ENCODE measurements at places on chromosomes 3 and 15.

- no peak overlapping the region for H3K27ac ChIP-seq
- DNase-seq, result no peak
- H3K27me3 ChIP-seq, result no peaks in the 10 kb centered on the region
These were observed 18.3 kb downstream of the UBAP1L start for GRCh38 chr15:65096481-65097385.

DNA sequence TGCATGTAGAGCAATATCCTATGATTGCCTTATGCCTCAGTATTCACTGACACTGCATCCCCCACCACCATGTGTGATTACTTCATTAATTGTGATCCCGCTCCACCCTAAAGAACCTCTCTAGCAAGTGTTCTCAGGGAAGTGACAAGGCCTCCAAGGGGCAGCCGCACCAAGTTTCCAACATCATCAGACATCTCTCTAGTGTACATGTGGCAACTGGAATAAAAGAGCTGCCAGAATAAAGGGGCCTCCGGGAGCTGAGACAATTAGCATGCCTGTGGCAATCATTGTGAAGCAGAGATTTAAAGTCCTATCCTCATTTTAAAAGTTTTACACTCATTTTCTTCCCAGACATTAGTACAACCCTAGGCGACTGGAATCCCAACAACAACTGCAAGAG is 902.1 kb upstream of the SEMA6D start:
- H3K27ac ChIP-seq, result no peak overlapping the region
- DNase-seq, result no peak
- H3K36me3 ChIP-seq, result no peaks in the 10 kb centered on the region
- no peak overlapping the region for H3K4me3 ChIP-seq

GRCh38 chr3:18066899-18067582 is 324.6 kb upstream of the TBC1D5 start:
- peaks cover 5% of the 10 kb centered on the region for H3K4me1 ChIP-seq
- no peaks in the 10 kb centered on the region for H3K27me3 ChIP-seq
- H3K36me3 ChIP-seq, result no peaks in the 10 kb centered on the region
- no peak overlapping the region for H3K27ac ChIP-seq
- DNase-seq, result no peak
- H3K4me3 ChIP-seq, result no peak overlapping the region

GRCh38 chr15:35014241-35014640 is 26.2 kb upstream of the ZNF770 start:
- peaks cover 4% of the 10 kb centered on the region for H3K27me3 ChIP-seq
- H3K4me1 ChIP-seq, result no peaks in the 10 kb centered on the region
- H3K4me3 ChIP-seq, result no peak overlapping the region

- H3K27ac ChIP-seq, result no peak overlapping the region
- no peak for DNase-seq
- no peaks in the 10 kb centered on the region for H3K27me3 ChIP-seq
- H3K4me3 ChIP-seq, result no peak overlapping the region
- peaks cover 10% of the 10 kb centered on the region for H3K4me1 ChIP-seq
These were observed 10.2 kb downstream of the CSPG4 start for GRCh38 chr15:75702436-75702835.

- no peak for DNase-seq
- H3K27me3 ChIP-seq, result peaks cover 15% of the 10 kb centered on the region
- no peak overlapping the region for H3K27ac ChIP-seq
- H3K4me1 ChIP-seq, result peaks cover 13% of the 10 kb centered on the region
These were observed 57.2 kb downstream of the EPHB3 start for GRCh38 chr3:184618811-184619210.

- H3K27me3 ChIP-seq, result peaks cover 42% of the 10 kb centered on the region
- no peaks in the 10 kb centered on the region for H3K36me3 ChIP-seq
- no peak overlapping the region for H3K4me3 ChIP-seq
- no peak overlapping the region for H3K27ac ChIP-seq
These were observed 1.5 kb downstream of the CHRNA3 start for GRCh38 chr15:78619022-78619950.

DNA sequence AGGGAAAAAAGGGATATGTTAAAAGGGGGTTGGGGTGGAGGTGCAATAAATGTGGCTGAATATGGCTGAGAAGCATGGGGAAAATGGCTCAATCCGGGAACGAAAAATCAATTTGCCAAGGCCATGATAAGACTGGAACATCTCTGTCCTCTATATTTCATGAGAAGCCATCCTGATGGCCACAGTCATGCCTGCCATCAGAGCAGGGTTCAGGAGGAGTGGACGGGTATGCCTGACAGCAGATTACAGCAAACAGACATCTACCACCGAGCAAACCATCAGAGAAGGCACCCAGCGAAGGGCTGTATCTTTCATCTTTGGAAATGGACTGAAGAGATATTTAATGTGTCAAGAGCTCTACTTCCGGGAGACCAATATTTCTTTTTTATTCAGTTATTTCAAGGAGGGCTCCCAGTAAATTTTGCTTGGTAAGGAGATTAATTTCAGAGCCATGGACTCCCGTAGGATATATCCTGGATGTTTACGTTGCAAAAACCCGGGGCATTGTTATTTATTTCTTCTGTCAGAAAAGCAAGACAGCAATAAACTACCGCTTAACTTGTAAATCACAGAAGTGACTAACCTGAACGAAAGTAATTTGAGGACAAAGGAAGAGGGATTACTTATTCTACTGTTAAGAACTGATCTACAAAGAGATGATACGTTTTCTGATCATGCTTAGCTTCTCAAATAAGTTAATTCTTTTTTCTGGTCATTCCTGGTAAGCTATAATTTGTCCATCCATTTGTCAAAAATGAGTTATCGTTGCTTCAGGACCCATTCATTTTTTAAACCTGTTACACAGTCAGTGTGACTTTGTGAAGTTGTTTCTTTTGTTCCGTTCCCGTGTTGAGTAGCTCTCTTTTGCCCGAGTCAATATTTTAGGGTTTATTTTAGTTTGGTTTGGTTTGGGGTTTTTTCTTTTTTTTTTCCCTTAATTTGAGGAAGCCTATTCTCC is 80.6 kb upstream of the CHD2 start:
- H3K27me3 ChIP-seq, result no peaks in the 10 kb centered on the region
- H3K36me3 ChIP-seq, result no peaks in the 10 kb centered on the region
- peaks cover 61% of the 10 kb centered on the region for H3K4me1 ChIP-seq
- H3K4me3 ChIP-seq, result peak overlapping the region; percentile 75

GRCh38 chr15:84910928-84911623 is 26.6 kb downstream of the SLC28A1 start:
- H3K27ac ChIP-seq, result peak overlapping the region; percentile 4
- peaks cover 27% of the 10 kb centered on the region for H3K4me1 ChIP-seq
- no peaks in the 10 kb centered on the region for H3K27me3 ChIP-seq
- DNase-seq, result no peak
- H3K36me3 ChIP-seq, result peaks cover 2% of the 10 kb centered on the region
- H3K4me3 ChIP-seq, result no peak overlapping the region

All from activated CD8-positive, alpha-beta T cell treated with anti-CD3 and anti-CD28 coated beads, Interleukin-2, amount 10 ng/mL, durations not matched to agents 7 days and 5 days (primary cell).